Thoracic aorta (tissue), 2 donors: ENCODE measurements at places on chromosomes 16 and 17. TPM values are rescaled to one million over a fixed set of nuclear protein-coding genes. Genes with fewer than 3 reads are reported as not detected.

Gene SMTNL2
- total RNA-seq, result 2.6 TPM

Gene CIITA
- 31.0 TPM for total RNA-seq

Gene PPL
- total RNA-seq, result 22.6 TPM

Gene SUZ12
- 14.4 TPM for total RNA-seq

DNA sequence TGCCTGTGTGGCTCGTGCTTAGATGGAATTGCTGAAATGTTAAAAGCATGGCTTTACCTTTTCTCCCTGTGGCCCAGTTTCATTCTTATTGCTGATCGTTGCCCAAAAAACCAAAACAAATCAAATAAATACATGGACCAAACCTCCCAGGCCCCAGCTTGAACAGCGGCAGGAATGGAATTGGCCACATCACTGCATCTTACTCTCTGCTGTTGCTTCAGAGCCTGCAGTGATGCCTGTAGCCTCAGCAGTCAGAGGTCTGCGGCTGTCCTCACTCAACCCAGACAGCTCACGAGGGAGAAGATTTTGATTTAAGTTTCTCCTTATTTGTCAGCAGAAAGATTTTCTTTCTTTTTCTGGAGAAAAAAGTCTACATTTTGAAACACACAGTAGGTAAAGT lies 91.5 kb downstream of the NPIPB11 start:
- DNase-seq, result no peak

DNA sequence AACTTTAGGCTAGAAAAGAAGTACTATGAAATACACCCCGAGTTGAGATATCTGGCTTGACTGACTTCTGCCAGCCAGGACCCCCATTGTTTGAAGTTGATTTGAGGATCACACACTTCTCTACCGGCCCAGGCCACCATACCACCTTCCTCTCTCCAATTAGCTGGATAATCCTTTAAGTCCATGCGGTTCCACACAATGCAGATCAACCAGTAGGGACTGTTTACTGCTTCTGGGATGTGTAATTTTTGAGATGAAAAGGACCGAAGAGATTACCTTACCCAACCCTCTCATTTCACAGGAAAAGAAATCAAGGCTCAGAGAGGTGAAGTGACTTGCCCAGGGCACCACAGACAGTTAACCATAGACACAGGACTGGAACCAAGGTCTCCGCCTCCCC lies 20.5 kb downstream of the ERN1 start:
- no peak for DNase-seq

- DNase-seq, result no peak
These were observed 12.8 kb downstream of the ZNF778 start for GRCh38 chr16:89230255-89230654.

GRCh38 chr16:6602405-6602804 lies 730.2 kb upstream of the RBFOX1 start:
- DNase-seq, result no peak

DNA sequence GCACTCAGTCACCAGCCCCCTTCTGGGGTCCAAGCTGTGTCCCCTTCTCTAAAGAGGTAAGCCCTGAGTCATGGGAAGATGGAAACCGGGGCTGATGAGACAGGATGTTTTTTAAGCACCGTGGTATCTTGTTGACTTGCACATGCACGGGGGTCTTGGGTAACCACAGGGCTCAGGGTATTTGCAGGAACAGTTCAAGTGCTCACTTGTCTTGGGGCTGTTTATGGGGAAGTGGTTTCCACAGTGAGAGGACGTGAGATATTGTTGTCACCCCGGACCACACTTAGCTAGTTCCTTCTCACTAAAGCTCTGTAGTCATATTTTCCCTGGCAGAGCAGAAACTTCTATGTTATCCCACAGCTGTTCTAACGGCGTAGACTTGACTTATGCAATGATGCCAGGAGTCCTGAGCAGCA lies 7.7 kb downstream of the CCL3L1 start:
- no peak for DNase-seq
